ENCODE measurements at places on chromosomes 11 and 22.

DNA sequence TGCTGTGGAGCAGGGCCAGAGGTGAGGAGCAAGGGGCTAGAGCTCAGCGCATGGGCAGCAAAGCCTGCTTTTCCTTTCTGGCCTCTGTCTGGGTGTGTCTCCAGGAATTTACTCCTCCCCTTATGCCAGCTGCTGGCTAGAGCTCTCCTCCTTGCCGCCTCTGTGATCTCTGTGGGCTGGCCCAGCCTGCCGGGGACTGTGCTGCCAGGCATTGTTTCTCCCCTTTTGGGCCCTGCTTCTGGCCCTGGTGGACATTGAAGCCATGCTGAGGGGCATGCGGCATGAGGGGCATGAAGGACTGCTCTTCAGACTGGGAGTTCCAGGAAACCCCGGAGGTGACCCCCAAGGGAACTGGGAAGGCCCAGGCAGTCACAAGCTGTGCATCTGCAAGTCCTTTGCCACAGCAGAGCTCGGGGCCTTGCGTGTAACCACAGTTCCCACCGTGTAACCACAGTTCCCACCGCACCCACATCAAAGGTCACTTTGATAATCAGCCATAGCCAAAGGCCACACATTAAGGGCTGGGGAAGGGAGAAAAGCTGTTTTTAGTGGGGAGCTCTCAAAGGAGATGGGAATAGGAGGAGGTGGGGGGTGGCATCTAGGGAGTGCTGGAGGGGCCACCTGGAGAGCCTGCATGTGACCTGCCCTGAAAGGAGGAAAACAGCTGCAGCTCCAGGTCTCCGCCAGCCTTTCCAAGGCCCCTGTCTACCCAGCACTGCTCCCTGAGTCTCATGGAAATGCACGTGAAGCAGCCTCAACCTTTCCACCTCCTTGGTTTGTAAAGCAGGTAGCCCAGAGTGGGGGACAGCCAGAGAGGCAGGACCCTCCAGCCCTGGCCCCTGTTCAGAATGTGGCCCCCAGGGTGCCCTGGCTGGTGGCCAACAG lies 62.3 kb downstream of the PPFIBP2 start:
- DNase-seq, result no peak

DNA sequence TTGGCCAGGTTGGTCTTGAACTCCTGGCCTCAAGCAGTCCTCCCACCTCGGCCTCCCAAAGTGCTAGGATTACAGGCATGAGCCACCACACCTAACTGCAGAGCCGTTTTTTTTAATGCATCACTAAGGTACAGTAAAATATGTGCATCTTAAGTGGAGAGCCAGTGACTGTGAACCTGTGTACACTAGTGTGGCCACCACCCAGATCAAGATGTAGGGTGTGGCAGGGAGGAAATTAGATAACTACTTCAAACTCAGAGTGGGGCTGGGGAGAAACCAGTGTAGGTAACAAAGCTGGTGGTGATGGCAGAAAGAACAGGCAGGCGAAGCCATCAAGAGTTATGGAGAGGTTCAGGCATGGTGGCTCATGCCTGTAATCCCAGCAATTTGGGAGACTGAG lies 14.4 kb downstream of the SNAP29 start:
- no peak for DNase-seq

GRCh38 chr11:68340784-68341556 lies 28.6 kb downstream of the LRP5 start:
- DNase-seq, result no peak

DNA sequence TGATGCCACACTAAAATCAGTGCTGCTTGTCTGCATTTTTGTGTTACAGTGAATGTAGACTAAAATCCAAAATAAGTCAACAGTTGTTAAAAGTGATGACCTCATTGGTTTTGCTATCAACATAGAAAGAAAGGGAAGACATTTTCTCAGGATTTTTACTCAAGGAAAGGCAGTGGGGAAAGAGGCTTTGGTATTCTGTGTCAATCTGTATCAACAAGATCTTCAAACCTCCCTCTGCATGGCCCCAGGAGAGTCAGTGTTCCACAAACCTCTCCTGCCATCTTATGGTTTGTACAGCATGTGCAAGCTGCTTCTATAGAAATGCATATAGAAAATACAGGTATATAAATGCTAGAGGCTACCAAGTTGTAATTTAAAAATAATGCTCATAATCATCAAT lies 13.8 kb upstream of the OR51M1 start:
- DNase-seq, result peak; percentile 5

GRCh38 chr11:116110802-116111201 lies 606.6 kb upstream of the CADM1 start:
- DNase-seq, result no peak

DNA sequence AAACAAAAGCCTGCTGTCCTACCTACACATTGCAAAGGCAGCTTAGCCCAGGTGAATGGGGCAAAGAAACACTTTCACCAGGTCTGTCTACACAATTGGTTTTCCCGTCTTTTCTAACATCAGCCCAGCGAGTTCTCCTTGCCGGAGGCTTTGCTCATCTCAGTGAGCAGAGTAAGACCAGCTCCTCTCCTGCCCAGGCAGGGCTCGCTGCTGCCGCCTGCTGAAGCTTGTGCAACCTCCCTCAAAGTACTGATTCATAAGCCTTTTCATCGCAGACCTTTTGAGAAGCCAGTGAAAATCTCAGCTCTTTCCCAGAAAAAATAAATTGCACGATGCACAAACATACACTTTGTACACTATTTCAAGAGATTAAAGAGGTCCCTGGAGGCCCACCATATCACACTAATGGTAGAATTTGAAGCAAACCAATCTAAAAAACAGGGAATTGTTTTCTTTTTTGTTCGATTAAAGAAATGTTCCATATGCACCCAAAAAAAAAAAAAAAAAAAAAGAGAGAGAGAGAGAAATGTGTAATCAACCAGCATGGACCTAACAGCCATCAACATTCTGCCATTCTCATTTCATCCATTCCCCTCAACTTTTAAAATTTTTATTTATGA lies 328.1 kb upstream of the MPPED2 start:
- DNase-seq, result no peak
